LoVo (cell line): ENCODE measurements at places on chromosomes 6 and 20.

DNA sequence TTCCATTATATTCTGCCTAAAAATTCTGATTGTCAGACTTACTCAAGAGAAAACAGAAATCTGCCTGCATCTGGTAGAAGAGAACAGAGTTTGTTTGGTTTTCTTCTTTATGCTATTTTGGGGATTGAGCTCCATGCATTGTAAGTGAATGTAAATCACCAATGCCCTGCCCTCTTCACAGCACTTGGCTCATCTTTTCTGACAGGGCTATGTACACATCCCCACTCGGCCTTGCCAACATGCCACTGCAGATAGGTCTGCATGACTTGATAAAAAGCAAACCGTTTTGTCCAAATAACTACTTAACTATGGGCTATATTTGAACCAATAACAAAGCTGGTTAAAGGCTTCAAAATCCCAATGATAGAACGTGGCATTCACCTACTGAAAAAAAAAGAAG is 117.7 kb downstream of the IBTK start:
- no peak for DNase-seq

- DNase-seq: no peak
These were observed 21.6 kb downstream of the KIAA1586 start for GRCh38 chr6:57068061-57068460.

DNA sequence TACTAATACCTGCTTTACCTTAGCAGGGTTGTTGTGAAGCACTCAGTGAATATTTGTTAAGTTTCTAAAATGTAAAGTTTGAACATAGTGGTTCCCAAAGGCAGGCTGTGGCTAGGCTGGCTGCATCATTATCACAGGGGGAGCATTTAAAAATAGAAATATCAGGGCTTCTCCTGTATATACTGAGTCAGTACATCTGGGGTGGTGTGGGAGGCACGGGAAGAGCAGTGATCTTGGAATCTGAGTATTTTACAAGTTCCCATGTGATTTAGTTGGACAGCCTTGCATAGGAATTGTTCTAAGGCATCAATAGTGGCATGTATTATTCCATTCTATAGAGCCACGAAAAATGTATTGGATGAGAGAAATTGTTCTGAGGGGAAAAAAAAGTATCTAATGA is 8.0 kb downstream of the CDC5L start:
- no peak for DNase-seq

GRCh38 chr6:126716826-126717509 is 377.1 kb downstream of the CENPW start:
- no peak for DNase-seq

GRCh38 chr6:14144678-14145113 is 27.1 kb downstream of the CD83 start:
- peak; percentile 56 for DNase-seq

GRCh38 chr6:151389618-151390275 is 1.6 kb downstream of the ZBTB2 start:
- DNase-seq: peak; percentile 48

DNA sequence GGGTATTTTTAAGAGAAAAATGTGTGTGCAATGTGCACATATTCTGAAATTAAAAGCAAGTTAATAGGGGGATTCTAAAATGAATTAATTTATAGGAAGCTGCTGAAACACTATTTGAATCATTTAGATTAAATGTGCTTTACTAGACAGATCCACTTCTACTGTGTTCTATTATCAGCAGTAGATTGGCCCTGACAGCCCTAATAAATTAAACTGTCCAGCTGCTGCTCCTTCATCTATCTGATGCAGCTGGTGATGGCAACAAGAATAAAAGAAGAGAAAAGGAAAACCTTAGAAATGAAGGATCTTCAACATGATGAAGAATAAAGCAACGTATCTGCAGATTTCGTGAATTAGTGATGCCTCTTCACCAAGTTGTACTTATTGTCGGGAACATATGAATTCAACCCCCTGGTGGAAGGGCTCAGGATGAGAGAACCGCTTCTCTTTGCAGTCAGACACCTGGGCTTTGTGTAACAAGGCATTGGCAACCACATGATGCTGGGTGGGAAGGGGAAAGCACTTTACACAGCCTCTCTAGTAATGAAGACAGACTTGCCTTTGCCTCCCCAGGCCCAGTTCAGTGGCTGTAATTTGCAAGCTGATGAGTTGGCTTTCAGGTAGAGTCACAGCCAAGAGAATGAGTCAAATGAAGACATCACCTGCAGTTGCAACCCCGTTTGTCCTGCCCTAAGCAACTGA is 94.4 kb downstream of the LAMP5 start:
- DNase-seq: no peak

GRCh38 chr20:50415516-50416268 is 94.5 kb upstream of the PTPN1 start:
- DNase-seq: peak; percentile 86

GRCh38 chr6:158516098-158516497 is 43.8 kb upstream of the TMEM181 start:
- DNase-seq: no peak

DNA sequence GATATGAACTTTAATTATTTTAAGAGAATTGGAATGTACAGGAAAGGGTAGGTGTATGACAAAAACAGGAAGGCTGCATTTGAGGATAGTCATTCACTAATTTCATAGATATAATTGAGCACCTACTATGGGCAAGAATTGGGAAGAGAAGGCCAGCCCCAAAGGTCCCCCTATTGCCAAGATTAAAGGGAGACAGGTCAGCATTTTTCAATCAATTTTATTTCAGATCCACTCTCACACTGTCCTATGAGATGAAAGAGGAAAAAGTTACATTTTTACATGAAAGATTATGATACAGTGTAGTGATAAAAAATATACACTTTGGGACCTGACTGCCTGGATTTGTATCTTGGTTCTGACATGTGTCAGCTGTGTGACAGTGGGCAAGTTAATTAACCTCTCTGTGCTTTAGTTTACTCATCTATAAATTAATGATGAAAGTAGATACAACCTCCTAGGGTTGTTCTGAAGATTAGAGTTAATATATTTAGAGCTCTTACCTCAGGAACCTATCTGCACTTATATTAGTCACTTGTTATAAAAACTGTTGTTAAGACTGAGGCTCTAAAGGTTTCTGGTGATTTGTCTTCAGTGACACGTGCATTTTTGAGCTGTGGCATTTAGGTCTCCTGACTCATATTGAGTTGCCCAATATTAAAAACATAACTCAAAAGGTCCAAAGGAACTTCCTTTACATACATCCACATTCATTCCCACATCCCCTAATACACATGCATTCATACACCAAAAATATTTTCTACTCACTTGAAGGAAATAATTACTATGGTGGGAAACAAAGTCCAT is 45.7 kb downstream of the SCGN start:
- DNase-seq: no peak

GRCh38 chr6:71301546-71301945 is 12.9 kb downstream of the OGFRL1 start:
- no peak for DNase-seq

DNA sequence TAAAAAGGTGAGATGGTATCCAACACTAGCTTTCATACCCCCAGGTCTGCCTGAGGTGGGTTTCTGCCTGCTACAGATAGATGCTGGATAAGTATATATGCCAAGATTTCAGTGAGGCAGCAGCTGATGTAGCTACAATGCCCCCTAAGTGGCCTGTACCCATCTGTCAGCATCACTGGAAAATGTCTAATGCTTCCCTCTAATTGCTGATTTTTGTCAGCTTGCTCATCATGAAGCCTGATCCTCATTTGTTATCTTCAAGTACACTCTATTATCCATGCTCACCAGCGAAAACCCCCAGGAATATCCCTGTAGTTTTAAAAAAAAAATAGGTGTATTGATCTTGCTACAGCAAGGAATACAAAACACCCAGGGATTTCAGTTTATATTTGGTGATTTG is 32.2 kb downstream of the OPRM1 start:
- DNase-seq: no peak

DNA sequence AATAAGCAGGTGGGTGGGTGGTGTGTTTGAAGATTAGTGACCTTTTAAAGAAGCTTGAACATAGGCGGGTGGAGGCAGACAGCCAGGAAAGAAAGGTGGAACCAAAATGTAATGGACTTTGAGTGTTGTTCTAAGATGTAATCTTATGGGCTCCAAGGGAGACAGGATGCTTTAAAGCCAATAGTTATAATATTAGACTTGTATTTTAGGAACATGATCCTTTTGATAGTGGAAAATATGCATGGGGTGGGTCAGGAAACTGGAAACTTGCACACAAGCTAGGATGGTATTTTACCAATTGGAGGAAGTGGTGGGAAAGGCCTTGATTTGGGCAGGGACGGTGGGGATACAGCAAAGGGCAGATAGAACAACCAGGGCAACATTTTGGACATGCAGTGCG is 151.8 kb upstream of the PDE7B start:
- no peak for DNase-seq

DNA sequence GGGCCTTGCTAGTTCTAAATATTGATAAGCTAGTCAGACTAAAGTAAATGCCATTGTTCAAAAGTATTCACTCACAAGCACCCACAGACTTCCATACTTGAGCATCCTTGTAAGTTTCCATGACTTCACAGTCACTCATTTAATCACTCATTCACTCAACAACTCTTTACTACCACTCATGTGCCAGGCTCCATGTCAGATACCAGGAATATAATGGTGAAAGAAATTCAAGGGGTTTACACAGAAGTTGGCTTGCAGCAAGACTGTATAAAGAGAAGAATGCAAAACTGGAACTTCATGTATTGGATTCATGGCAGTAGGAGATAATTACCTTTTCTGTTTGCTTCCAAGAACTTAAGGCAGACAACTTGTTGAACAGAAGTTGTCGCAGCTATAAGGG is 36.6 kb downstream of the ADGRF1 start:
- DNase-seq: no peak

DNA sequence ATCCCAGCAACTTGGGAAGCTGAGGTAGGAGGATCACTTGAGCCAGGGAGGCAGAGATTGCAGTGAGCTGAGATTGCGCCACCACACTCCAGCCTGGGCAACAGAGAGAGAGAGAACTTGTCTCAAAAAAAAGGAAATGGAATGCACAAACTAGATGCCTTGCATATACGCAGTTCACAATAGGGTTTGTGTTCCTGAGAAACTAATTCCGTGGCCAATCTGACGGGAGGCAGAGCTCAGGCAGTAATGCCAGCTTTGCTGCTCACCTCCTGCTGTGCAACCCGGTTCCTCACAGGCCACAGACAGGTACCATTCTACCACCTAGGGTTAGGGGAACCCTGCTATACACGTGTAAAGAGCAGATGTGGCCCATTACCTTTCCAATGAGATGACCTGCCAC is 1.4 kb downstream of the CDK5RAP1 start:
- DNase-seq: no peak

GRCh38 chr20:17634661-17635331 is 47.2 kb downstream of the RRBP1 start:
- no peak for DNase-seq

GRCh38 chr20:61510778-61511330 is 258.8 kb downstream of the CDH4 start:
- DNase-seq: no peak

DNA sequence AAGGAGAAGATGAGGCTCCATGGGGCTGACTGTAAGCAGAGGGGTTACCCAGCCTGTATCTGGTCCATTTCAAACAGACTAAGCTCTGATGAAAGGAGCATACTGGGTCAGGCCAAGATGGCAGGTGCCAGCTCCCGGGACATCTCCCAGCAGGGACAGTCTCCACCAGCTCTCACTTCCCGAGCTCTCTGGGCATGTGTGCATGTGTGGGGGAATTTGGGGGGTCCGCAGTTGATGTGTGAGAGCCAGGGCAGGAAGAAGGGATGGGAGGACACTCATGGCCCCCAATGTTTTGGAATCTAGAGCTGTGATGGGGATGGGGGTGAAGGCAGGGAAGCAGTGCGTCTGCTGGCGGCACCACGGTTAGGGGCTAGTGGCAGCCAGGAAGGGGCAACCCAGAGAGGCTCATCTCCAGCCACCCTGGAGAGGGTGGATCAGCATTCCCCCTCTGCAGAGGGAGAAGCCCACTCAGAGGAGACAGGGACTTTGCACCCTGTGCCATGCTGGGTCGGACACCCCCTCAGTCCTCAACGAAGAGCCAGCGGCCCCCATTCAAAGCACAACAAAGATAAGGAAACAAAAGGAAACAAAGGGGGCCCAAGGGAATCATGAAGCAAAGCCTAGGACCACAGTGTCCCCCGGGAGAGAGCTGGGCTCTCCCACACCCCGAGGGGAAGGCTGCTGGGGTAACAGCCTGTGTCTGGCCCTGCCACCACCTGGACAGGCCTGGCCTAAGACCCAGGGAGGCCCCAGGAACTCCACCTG is 52.4 kb downstream of the DSTN start:
- DNase-seq: no peak

- no peak for DNase-seq
These were observed 30.5 kb downstream of the TFAP2B start for GRCh38 chr6:50848989-50849795.

GRCh38 chr20:49713753-49714712 is at the start of gene B4GALT5:
B4GALT5 (minus strand) TSS chr20:49713878; CDS start chr20:49713690, 188 bp downstream.
- DNase-seq: peak; percentile 85

DNA sequence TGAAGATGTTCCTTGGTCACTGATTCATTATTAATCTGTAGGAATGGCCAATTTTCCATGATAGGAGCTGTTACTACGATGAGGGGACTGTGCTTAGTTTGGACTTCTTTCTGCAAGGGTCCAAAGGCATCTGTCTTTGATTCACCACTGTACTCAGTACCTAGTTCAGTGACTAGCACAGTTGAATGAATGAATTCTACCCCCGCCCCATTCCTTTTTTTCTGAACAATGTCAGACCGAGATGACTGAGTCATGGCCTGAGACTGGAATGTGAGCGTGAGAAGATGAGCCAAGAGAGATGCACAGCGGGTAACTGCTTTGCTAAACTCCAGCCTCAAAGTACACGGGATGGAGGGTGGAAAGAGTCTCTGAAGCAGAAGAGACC is 419 bp upstream of the SNHG17 start:
- no peak for DNase-seq

- DNase-seq: no peak
These were observed 10.5 kb upstream of the BMP2 start for GRCh38 chr20:6756693-6757595.

DNA sequence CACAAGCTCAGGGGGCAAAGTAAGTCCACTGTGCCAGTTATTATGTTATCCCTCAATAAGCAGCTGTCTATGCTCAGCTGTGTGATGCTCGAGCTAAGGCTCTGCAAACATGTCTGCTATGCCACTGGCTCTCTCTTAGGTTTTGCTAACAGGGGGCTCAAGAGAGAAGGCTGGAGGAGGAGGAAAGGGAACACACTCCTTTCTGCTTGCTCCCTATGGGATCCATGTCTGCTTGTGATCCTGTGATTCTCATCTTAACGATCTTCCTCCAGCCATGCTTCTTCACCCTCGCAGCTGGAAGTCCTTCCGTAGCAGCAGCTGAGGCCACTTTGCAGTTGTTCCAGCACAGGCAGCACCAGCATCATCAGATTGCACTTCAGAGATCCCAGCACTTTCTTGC is 37.0 kb upstream of the IGF2R start:
- no peak for DNase-seq
